ENCODE measurements at places on chromosomes 2 and 18. TPM values are rescaled to one million over a fixed set of nuclear protein-coding genes. Genes with fewer than 3 reads are reported as not detected.

DNA sequence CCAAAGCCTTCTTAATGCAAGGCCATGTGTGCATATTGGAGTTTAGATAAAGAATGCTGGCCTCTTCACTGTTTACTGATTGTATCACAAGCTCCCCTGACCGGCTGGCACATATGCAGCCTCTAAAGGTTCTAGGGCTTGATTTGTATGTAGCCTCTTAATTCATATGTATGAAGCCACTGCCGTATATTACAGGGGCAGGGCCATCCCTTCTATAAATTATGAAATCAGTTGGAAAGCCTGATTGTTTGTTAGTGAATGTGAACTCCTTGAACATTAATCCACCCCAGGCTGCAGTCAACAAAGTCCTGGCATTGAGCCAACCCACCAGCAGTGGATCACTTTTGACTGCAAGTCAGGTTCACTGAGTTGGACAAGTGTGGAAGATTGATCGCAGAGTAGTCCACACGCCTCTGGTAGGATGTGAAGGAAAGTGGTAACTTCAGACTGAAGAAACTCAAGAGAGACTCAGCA lies 61.6 kb upstream of the PARD3B start:
- ATAC-seq, result no peak

DNA sequence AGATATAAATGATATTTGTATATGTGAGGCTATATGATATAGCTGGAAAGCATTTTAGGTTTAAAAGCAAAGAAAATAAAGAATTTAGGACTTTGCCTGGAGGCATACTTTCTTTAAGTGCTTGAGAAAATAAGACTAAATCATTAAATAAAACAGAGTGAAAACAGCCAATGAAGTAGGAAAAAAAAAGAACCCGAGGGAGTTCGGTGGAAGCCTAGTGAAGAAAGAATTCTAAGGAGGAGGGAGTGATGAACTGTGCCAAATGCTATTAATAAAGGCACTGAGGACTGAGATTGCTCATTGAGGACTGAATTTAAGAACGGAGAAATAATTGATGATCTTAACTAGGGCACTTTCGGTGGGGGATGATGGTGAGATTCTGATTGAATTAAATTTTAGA lies 573.5 kb downstream of the DSC3 start:
- ATAC-seq, result no peak

The TET3 gene
- 15.1 TPM for total RNA-seq

- peak; percentile 100 for ATAC-seq
These were observed 159.8 kb downstream of the RHBDD1 start for GRCh38 chr2:226995625-226996041.

DNA sequence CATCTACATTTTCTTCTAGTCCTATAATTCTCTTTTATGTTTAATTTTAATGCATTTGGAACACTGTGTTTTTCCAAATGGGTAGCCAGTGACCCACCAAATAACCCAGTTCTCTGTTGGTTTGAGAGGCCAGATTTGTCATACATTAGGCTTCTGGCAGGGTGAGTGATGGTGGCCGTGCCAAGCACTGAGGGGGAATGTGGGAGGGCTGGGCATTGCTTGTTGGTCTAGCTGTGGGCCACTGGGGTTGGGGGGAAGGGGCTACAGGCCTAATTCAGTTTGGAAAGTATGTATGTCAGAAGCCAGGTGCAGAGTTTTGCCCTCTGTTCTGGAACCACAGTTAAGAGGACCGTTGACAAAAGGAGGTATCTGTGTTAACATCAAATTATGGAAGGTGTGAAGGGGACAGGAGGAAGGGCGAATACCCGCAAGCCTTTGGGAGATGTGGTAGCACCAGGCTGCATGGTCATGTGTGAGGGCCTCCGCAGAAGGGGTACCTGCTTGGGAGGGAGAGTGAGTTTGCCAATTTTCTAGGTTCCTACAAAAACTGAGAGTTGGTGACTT lies 38.1 kb upstream of the SCLY start:
- no peak for ATAC-seq

GRCh38 chr2:26401739-26402541 lies at the start of gene DRC1:
DRC1 (plus strand) TSS chr2:26401920; CDS start chr2:26401990, 70 bp downstream.
- ATAC-seq, result no peak

- no peak for ATAC-seq
These were observed 18.7 kb downstream of the GKN2 start for GRCh38 chr2:68934021-68934420.

DNA sequence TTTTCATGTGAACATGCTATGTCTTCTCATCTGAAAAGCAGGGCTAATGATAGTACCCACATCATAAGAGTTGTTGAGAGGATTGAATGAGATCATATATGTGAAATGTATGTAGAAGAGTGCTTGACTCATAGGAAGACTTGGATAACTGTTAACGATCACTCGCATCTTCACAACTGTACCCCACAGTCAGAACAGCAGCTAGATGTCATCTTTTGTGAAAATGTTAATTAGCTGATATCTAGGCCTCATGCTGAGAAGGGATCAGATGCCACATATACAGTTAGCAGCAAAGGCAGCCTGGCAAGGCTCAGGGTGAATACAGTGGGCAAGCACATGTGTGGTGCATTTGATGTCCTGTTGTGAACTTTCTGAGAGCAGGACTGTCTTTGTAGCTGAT lies 24.2 kb downstream of the MAP3K20 start:
- peak; percentile 59 for ATAC-seq

The CFAP221 gene
- not detected for total RNA-seq

DNA sequence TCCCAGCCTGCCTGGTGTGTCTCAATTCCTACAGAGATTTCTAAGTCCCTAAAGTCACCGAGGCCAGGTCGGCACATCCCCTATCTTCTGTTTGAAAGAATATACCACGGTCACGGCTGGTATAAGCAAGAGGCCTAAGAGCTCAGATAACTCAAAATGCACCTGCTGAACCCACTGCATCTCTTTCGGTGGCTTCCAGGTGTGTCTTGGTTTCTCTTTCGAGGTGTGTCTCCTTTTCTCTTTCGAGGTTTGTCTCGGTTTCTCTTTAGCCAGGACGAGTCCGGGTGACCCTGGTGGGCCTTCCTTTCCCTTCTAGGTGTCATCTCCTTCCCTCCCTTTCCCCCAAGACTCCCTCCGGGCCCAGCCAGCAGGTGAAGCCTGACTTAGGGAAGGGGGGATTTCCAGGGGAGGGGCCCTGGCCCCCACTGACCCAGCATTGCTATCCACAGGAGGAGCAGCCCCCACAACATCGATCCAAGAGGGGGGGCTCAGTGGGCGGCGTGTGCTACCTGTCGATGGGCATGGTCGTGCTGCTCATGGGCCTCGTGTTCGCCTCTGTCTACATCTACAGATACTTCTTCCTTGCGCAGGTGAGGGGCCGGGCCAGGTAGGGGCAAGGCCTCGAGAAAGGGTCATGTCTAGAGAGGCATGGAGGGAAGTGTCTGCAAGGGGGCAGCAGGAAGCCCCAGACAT lies 8.4 kb downstream of the ITM2C start:
- peak; percentile 61 for ATAC-seq

DNA sequence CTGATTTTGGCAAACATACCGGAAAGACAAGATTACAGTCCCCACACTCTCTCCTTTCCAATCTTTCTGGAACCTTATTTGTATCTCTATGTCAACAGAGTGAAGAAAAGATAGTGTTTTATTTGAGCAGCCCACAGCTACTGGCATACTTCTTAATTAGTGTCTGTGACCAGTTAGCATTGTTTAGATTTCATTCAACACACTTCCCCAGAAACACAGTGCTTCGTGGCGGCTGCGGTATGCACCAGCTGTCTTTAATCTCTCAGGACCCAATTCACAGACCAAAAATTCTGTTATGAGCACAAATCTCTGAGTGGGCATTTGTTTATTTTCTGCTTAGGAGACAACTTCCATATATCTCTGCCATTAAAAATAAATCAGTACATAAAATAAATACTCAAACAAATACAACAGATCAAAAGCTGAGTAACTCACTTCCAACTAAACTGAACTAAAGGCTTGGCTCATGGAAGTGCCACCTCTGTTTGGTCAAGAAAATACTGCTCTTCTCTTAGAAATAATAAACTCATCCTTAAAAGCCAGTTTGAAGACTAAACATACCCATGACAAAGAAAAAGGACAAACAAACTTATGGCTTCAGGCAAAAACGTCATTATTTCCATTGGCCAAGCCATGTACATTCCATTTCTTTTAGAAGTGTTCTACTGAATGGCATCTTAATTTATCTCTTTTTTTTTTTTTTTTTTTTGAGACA lies 392.4 kb downstream of the TXNL1 start:
- ATAC-seq, result no peak

GRCh38 chr2:39524061-39524460 lies 87.0 kb upstream of the MAP4K3 start:
- no peak for ATAC-seq

The MYCN gene
- not detected for total RNA-seq

GRCh38 chr2:188898261-188898660 lies 75.9 kb upstream of the COL3A1 start:
- ATAC-seq, result no peak

DNA sequence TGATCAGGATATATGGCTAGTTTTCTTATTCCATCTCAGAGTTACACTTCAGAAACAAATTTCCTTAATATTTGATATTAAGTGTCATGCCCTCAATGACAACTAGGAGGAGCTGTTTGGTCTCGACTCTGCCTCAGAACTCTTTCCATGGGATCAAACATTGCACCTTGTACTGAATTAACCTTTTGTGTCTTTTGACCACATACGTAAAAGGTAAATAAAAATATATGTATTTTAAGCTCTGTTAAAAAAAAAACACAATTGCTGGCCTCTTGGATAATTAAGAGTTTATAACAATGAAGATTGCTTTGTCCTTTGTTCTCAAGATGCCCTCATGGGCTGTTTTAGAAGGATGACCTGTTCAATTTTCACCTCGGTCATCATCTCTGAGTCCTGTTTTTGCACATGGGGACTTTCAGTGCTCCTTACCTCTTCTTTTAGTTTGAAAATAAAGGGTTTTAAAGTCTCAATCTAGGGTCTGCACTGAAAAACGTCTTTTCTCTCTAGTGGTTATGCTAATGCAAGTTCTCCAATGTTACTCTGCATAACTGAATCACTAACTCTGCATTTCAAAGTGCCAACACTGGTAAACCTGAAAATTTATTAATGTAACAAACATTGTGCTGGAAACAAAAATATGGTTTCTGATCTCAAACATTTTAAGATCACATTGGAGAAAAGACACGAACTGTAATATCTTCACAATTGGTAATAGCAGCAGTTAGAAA lies 18.8 kb upstream of the FN1 start:
- ATAC-seq, result no peak

The AKAIN1 gene
- total RNA-seq, result not detected

DNA sequence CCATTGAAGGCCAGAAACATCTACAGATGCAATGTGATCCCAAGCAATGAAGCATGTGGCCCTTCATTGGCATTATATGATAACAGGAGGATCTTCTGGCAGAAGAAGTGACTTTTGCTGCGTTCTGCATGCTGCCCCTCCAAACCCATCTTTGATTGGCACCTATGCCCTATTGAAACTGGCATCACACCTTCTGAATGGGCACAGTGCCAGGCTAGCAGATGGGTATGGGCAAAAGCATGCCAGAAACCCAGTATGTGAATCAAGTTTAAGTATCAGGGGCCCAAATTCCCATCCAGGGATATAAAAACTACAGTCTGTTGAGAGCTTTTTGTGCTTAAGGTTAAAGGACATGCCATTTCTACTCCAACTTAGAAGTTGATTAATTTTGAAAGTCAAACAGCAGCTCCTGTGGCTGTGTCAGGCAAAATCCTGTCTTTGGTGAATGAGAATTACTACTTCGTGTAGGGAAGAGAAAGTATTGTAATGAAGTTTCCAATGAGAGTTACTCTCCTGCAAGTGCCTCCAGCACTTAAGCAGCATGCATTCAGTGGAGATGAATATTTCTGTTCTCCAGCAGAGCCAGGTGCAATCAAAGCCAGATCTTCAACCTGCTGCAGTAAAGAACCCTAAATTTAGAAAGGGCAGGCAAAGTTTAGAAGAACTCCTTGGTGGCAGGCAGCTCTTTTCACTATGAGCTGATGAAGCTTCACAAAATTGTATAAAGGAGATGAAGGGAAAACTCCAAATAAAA lies 8.6 kb downstream of the VRK2 start:
- ATAC-seq, result no peak

DNA sequence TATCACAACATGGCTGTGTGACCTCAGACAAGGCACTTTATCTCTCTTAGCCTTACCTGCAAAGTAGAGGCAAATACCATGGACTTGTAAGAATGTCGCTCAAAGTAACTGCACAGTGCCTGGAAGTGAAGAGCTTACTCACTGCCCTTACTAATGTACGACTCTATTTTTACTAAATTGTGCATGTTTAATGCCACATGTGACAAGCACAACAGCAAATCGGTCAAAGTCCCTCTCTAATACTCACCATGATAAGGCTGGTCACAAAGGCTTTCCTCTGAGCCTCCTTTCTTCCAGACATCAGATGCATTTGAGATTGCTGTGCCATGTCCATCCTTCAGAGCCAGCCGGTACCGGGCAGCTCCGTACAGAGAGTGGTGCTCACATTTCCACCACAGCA lies 100.4 kb upstream of the CD302 start:
- no peak for ATAC-seq

The TSPYL6 gene
- total RNA-seq, result not detected

- ATAC-seq, result no peak
These were observed 277.3 kb upstream of the DOK6 start for GRCh38 chr18:69123421-69123820.

DNA sequence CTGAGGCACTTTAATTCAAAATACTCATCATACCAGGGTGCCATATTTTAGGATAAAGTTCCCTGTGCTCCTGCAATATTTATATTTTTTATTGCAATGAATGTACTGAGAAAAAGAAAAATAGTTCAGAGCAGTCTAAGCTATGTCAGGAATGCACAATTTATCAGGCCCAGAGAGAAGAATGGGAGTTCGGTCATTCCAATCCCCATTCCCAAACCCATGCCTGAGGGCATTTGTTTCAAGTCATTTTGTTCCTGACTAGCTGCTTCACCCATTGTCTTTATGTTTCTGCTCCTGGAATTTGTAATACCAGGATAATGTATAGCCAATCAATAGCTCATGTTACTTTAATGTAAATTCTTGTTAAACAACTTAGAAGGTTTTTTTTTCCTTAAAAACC lies 24.4 kb upstream of the FTCDNL1 start:
- ATAC-seq, result no peak

The ZBTB7C gene
- total RNA-seq, result 0.04 TPM

The FIGN gene
- not detected for total RNA-seq

DNA sequence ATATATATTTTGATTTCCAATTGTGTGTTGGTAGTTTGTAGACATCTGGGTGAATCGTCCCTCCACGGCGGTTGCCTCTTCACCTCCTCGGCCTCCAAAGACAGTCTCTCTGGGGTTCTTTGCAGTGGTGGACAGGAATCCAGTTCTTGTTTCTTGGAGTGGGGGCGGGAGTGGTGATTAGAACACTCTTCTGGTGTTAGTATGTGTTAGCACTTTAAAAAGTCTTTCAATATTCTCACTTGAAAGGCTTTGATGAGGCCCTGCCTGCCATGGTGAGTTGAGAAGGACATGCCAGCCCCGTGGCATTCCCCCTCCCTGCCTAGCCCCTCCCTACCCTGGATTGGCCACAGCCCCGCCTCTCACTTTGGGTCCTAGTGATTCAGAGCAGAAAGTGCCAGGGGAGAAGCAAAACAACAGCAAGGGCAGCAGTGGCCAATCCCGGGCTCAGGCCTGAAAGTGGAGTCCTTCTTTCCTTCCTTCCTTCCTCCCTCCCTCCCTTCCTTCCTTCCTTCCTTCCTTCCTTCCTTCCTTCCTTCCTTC lies 316.8 kb upstream of the HS6ST1 start:
- no peak for ATAC-seq

GRCh38 chr2:55843994-55844345 lies 79.6 kb downstream of the EFEMP1 start:
- ATAC-seq, result no peak

All from activated T-helper 17 cell treated with anti-CD3 and anti-CD28 coated beads, Interleukin-2, amount 50 U/mL, for 72 hours (primary cell).